ENCODE measurements at places on chromosomes 1 and 21.

DNA sequence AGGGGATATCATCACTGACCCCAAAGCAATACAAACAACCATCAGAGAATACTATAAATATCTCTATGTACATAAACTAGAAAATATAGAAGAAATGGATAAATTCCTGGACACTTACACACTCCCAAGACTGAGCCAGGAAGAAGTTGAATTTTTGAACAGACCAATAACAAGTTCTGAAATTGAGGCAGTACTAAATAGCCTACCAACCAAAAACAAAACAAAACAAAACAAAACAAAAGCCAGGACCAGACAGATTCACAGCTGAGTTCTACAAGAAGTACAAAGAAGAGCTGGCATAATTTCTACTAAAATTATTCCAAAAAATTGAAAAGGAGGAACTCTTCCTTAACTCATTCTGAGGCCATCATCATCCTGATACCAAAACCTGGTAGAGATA, 18.5 kb downstream of the CD84 start:
- no peak for DNase-seq

DNA sequence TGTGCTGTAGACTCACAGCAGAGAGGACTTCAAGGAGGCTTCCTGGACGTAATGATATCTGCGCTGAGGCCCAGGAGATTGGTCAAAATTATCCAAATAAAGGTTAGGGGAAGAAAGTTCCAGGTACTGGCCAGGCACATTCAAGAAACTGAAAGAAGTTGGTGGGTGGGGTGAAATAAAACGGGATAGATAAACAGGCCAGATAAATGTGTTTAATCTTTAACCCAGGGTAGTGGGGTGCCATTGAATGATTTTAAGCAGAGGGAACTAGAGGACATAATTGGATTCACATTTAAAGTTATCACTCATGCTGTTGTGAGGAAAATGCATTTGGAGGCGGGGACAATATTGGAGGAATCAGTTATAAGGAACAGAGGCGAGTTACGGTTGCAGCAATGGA, 134.7 kb downstream of the NR5A2 start:
- DNase-seq: no peak

DNA sequence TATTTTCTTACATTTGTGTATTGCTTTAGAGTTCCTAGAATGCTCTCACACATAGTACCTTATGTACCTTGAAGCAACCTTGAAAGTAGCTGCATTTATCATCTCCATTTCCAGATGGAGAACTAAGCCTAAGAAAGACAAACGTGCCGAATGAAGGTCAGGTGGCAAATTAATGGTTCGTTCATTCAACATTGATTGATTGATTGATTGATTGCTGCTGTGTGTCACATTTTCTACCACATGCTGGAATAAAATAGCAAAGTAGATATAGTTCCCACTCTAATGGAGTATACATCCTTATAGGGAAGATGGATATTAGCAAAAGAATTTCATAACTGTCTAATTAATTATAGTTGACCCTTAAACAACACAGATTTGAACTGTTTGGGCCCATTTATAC, 172.2 kb downstream of the SDCCAG8 start:
- DNase-seq: no peak

DNA sequence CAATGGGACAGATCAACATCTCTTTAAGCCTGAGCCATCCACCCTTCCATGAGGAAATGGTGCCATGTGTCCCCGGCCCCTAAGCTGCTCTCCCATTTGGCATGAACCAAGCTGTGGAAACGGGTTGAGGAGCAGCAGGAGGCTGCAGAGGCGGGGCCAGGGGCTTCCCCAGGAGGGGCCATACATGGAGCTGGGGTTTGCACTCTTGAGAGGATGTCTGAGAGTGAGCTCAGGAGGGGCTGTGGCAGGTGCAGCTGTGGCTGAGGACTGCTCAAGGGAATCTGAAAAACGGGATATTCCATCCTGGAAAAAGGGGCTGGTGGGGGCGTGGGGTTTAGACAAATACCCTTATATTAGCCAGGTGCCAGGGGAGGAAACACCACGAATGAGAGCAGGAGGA, 7.1 kb upstream of the CLEC20A start:
- DNase-seq: no peak

DNA sequence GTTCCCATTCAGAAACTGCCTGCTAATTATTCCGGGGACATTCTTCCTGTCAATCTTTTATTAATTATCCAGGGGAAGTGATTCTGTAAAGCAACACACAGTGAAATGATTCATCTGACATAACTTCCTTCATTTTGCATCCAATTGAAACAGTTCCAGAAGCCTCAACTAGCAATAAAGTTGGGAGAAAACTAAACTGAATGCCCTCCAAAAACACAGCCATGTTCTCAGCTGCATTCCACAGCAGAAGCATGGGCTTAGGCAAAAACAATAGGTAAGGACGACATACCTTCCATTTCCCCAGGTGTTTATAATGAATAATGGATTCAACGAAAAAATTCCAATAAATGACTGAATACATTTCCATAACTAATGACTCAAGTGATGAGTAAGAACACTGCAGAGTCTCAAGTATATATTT, 36.9 kb upstream of the TARBP1 start:
- DNase-seq: no peak

GRCh38 chr1:50373532-50373931, 49.7 kb downstream of the DMRTA2 start:
- no peak for DNase-seq

- peak; percentile 85 for DNase-seq
Observed at GRCh38 chr1:107965110-107965991, at the start of gene VAV3. VAV3 (minus strand) TSS chr1:107965180; CDS start chr1:107964869, 311 bp downstream.

GRCh38 chr1:211145944-211146343, 12.0 kb upstream of the KCNH1 start:
- no peak for DNase-seq

GRCh38 chr21:15009837-15010363, 54.9 kb downstream of the NRIP1 start:
- DNase-seq: no peak

DNA sequence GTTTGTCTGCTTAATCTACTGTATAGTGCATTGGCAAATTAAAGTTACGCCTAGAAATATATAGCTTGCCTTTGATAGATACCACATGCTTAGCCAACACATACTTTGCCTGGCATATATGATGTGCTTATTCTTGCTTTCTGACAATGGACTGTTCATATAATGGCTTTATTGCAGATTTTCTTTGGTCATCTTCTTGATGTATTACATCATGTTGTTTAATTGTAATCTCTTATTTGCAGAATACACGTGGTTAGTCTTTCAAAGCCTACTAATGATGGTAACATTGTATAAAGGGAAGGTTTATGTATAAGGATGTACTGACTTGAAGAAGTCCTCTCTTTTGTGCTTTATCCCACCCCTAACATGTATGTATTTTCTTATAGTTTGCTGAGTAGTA, 201.5 kb downstream of the PDE4B start:
- DNase-seq: no peak

- no peak for DNase-seq
Observed at GRCh38 chr1:230255116-230255515, 171.0 kb downstream of the PGBD5 start.

DNA sequence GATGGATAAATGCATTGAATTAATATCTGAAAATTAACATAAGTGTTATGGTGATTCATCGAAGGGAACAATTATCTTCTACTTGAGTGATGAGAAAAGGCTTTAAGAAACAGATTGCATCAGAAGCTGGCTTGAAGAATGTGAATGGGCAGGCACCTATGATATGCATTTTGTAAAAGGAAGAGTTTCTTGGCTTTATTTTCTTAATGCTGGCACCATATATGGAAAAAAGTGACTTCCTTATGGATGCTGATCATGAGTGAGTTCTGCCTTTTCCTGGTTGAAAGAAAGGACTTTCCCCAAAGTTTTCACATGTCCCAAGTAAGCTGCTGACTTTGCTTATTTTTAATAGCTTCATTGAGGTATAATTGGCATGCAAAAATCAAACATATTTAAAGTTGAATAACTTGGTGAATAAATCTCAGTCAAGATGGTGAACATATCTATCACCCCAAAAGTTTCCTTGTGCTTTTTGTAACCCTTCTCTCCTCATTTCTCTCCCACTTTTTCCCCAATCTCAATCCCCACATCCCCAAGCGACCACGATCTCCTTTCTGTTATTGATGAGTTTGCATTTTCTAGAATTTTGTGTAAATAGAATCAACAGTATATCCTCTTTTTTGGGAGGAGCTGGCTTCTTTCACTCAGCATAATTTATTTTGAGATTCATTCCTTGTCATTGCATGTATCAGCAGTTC, 74.2 kb downstream of the SPATA46 start:
- no peak for DNase-seq

GRCh38 chr1:228174482-228175315, 9.1 kb downstream of the IBA57 start:
- no peak for DNase-seq

DNA sequence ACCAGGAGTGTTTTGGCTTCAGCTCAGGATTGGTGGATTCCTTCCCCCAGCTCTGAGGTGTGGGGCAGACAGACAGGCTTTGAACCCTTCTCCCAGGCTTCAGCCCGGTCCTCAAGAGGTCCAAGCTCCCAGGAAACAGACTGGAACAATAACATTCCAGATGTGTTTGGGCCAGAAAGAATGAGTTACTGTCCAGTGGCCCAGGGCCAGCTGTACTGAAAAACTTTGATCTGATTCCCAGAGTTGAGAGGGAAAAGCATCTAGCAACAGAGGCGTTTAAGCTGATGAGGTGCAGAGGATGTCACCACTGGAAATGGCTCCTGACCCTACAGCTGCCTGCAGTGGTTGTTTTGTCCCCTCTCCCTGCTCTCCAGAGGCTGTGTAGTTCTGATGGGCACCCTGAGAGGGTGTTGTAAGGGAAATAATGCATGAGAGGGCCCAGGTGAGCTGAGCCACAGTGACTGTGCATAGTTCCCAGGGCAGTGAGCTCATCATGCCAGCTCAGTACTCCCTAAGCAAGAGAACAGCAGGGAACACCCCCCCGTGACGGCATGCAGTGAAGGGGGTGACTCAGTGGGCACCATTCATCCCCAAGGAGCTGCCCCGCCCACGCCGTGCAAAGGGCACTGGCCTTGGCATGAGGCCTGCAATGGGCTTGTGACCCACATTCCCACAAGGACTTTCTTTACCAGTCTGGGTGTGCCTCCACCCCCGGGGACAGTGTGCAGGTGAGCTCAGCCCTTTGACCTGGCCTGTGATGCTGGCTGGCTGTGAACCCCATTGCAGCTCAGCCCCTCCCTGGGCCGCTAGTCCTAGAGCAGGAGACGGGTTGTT, 13.8 kb upstream of the SFN start:
- DNase-seq: no peak

DNA sequence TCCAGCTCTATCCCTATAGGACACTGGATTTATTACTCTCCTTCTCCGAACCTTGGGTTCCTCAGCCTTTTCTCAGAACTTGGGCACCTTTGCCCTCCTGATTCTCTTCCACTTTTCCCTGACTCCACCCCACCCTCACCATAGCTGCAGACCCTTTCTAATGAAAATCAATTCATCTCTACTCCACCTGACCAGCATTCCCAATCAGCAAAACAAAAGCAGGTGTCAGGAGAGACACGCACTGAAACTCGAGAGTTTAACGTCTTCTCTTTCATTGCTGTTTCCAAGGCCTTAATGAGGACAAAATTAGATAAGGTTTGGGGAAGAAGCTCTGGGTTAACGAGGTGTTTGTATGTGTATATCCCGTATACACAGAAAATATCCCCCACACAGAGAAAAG, 208.8 kb downstream of the PLPP3 start:
- DNase-seq: no peak

GRCh38 chr1:20325844-20326420, 35.3 kb downstream of the VWA5B1 start:
- DNase-seq: no peak

- DNase-seq: peak; percentile 2
Observed at GRCh38 chr1:29655145-29655544, 418.8 kb downstream of the PTPRU start.

DNA sequence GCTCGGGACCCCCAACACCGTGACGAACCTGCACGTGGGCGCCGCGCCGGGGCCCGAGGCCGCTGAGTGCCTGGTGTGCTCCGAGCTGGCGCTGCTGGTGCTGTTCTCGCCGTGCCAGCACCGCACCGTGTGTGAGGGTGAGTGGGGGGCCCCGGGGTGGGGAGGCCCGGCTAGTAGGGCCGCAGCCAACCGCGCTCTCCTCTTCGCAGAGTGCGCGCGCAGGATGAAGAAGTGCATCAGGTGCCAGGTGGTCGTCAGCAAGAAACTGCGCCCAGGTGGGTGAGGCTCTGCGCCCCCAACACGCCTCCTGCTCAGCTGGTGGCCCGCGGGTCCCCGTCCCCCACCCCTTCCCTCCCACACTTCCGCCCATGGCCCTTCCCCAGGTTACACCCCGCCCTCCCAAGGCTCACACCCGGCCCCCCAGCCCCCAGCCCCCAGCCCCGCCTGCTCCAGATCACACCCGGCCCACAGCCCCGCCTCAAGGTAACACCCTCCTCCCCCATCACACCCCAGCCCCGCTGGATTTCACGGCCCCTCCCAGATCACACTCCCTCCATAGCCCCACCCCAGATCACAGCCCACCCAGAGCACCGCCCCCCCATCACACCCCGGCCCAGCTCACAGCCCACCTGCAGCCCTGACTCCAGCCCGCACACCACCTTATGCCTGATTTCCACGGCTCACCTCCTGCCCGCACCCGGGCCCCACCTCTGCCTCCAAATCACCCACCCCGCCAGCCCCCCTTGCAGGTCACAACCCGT, 2.4 kb upstream of the MMP23B start:
- DNase-seq: no peak

DNA sequence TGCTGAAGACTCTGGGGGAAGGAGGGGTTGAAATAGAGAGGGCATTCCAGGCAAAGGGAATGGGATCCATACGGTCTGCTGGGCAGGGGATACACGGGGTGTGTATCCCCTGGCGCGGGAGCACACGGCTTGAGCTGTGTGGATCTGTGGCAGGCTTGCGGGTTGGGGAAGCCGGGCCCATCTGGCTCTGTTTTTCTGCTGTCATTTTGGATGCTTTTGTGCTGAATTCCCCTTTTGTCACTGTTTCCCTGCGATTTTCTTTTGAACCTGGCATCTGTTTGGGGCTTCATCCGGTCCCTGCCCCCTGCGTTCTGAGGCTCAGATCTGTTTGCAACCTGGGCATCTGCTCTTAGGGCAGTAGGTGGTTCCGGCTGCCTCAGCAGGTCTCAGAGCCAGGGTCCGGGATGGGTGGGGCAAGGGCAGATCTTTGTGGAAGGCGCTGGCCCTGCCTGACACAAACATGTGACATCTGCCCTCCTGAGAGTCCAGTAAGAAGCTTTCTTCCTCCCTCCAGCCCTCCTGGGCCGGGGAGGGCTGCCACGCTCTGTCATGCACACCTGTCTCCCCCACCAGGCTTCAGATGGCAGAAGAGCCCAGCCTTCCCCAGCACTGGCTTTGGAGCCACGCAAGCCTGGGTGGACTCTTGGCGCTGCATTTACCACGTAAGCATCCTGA, 84.0 kb downstream of the IGSF21 start:
- DNase-seq: peak; percentile 65

DNA sequence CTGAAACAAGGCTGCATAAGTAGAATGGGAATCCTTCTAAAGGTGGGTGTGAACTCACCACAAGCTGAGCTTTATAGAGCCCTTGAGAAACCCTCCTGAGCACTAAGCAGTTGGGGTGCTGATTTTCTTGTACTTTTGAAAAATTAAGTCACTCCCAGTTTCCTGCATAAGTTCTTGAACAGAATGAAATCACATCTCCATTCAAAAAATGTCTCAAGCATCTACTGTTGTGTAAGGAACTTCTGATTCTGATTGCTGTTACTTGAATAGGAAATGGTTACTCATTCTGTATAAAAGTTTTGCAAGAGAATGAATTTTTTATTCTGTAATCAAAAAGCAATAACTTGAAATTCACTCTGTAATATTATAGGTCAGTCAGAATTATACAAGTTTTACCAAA, 50.8 kb upstream of the WNT2B start:
- no peak for DNase-seq

- peak; percentile 50 for DNase-seq
Observed at GRCh38 chr1:159786966-159787365, 6.2 kb downstream of the DUSP23 start.
